ENCODE measurements at places on chromosomes 12 and 14.

GRCh38 chr14:58863661-58864345, 226.0 kb downstream of the DACT1 start:
- no peak for DNase-seq

- DNase-seq: no peak
Measured at GRCh38 chr12:54159589-54159988, 29.2 kb downstream of the SMUG1 start.

DNA sequence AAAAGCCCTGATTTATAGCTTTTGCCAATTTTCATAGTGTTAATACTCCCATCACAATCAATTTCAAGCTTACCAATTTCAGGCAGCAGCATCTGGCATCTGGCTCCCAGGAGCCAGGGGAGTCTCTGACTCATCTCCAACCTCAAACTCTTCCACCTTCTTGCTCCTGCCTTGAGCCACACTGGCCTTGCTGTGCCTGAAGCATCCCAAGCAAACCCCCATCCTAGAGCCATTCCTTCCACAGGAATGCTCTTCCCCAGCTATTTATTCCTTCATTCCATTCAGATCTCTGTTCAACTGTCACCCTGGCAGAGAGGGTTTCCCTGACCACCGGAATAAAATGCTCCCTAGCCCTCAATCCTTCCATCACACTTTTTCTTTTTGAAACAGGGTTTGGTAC, 13.9 kb upstream of the PPP1CC start:
- no peak for DNase-seq

- DNase-seq: no peak
Measured at GRCh38 chr14:34214961-34215360, 247.1 kb downstream of the SPTSSA start.

- no peak for DNase-seq
Measured at GRCh38 chr12:58728397-58728796, 191.9 kb downstream of the LRIG3 start.

DNA sequence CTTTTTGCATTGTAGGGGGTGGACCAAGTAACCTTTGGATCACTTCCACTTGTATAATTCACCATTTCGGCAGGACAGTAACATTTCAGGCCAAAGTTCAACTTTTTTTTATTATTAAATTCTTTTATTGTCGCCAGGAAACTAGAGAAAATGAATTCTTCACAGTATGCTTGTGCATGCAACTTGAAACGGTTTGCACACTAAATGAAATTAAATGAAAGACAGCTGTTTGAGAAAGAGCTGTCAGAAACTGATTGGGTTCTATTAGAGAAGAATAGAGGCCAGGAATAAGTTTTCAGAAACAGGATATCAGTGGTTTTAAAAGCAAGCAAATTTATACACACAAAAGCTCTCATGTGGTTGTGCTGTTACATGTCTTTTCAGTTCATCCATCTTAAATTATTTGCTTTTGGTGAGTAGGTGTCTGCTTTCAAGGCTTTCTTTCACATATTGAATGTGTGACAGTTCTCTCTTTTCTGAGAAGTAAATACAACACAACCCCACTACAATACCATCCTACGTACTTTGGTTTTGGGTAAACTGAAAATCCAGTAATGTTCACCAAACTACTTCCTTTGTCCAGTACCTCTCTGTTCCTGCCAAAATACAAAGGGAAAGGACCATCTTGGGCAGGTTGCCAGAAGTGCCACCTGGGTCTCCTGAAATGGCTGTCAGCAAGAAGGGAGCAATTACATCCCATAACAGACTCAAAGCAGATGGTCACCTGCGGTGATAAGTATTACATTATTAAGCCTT, 291.7 kb downstream of the RAD51B start:
- no peak for DNase-seq

DNA sequence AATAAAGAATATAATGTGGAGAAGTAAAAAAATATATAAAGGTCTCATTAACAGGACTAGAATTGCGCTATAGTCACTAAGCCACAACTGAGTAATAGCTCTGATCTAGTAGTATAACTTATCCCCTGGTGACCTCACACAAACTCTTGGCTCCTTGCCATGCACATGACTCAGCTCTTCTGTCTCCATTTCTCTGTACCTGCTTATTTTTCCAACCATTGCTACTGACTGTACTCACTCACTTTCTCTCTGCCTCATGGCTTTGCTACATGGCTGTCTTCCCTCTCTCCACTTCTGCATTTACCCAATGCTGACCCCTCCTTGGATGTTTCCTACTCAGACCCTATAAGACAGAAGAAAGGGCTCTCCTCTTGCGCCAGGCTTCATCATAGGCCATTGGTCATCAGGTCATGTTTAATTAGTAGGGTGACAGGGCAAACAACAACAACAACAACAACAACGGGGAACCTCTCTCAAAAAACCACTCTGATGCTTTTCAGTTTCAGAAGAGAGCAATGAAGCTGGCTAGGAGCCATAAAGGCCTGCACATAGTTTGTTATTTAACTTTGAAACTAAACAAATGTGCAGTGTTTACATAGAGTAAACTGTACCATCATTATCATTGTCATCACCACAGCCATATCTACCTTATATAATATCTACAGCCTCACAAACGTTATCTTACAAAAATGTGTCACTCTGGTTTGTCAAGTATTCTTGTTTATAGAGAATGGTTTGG, 25.6 kb upstream of the KRAS start:
- no peak for DNase-seq

DNA sequence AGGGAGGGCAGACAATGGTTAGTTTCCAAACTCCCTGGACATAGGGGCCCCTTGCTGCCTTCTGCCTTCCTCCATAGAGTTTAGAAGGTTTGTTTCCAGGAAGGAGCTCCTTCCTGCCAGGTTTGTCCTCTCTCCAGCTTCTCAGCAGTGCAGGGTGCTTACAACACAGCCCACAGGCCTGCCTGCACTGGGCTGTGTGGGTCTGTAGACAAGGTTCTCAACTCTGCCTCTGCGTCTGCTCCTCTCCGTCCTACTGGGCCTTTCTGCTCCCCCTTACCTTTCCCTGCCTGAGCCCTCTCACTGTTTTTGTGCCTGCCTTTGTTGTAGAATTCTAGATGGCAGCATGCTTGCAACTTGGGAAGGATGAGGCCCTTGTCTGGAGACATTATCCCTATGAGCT, 124.0 kb downstream of the SAMD4A start:
- DNase-seq: no peak

DNA sequence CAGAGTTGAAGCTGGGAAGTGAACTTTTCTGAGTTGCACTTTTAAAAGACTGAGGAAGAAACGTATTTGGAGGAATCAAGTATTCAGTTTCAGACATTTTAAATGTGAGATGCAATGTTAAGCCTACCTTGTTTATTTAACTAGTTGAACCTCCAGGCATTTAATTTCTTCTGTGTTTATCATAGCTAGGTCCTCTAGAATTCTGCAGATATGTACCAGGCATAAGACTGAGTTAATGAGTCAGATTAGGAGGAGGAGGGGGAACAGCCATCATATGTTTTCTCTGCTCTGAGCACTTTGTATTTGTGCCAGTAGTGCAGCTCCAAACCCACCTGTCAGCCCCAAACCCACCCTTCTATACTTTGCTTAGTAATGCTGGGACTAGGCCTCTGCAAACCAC, 16.4 kb upstream of the SAMD4A start:
- DNase-seq: no peak
